Left renal cortex interstitium (tissue), 4 donors: ENCODE measurements at places on chromosomes 6 and 20.

DNA sequence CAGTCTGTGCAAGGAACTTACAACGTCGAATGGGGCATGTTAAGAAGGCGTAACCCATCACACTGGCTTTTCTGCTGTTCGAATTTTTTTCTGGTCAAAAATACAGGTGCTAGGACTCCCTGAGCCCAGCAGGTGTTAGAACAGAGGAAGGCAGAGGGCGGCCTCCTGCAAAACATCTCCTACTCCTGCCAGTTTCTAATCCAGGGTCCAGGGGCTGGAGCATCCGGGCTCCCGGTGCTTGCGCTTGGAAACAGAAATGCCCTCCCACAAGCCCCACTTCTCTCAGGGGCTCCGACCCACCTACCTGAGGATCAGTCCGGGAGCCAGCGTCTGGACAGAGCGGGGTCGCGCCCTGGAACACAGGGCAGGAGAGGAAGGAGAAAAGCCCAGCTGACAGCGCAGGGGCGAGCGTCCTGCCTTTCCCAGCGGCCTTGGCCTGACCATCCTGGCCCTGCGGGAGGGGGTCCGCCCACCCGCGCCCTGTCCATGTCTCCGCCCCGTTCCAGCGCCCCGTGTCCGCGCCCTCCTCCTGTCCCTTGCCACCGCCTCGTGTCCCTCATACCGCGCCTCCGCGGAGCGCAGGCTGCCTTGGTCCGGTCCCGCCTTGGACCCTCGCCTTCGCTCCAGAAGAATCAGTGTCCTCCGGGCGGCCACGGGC is 14.8 kb upstream of the LPA start:
- no peak for DNase-seq

- DNase-seq, result peak; percentile 58
Observed at GRCh38 chr20:53547664-53548239, 45.9 kb downstream of the ZNF217 start.

- no peak for DNase-seq
Observed at GRCh38 chr20:12528591-12529041, 480.2 kb upstream of the SPTLC3 start.

GRCh38 chr6:26347699-26348098 is 17.3 kb upstream of the BTN3A2 start:
- DNase-seq, result no peak

DNA sequence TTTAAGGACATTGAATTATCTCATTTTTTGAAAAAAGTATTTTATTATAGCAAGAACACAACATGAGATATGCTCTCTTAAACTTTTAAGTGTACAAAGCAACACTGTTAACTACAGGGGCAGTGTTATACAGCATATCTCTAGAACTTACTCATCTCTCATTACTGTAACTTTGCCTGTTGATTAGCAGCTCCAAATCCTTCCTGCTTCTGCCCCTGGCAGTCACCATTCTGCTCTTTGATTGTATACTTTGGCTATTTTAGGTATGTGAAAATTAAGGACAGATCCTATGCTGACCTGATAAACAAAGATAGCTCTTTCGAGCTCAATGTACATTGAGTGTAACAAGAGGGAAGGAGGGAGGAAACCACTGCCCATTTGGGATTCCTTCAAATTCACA is 1349.8 kb upstream of the GJE1 start:
- DNase-seq, result no peak

DNA sequence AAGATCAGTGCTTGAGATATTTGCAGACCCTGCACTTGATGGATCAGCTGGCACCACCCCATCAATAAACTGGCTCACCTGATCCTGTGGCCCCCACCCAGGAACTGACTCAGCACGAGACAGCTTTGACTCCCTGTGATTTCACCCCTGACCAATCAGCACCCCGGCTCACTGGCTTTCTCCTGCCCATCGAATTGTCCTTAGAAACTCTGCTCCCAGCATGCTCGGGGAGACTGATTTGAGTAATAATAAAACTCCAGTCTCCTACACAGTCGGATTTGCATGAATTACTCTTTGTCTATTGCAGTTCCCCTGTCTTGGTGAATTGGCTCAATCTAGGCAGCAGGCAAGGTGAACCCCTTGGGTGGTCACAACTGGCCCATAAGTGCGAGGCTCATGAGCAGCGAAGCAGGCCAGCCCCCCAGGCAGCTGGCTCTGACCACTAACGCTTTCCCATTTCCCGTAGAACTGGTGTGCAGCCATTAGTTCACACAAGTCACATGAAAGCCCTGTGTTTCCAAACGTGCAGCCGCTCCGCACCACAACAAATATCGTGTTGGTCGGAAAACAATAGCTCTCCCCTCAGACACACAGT is 79.6 kb downstream of the RSPH3 start:
- DNase-seq, result no peak

- no peak for DNase-seq
Observed at GRCh38 chr20:25242231-25242630, 5.7 kb upstream of the PYGB start.

GRCh38 chr6:106535012-106535411 is 94.3 kb downstream of the RTN4IP1 start:
- DNase-seq, result no peak

- DNase-seq, result no peak
Observed at GRCh38 chr20:60803335-60804055, 448.6 kb upstream of the CDH4 start.

DNA sequence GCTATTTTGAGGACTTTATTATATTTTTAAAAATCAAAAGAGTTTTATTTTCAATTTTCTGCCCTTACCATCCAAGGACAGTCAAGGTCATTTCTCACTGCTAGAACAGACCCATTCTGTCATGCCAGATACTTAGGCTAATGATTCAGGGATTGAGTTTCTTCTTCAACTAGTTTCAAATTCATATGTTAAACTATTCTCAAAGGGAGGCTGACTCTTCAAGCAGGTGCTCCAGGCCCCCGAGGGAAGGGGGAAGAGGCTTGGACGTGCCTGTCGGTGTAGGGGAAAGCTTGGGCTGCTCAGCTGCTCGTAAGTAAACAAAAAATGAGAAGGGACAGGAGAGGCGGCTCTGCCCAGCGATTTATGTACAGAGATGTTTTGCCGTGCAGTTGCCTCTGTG is 69.4 kb upstream of the MYLIP start:
- no peak for DNase-seq
